Stomach (tissue), 19 donors: ENCODE measurements at places on chromosomes 7 and 10. TPM values are rescaled to one million over a fixed set of nuclear protein-coding genes. Genes with fewer than 3 reads are reported as not detected.

SNX8 gene
- polyA plus RNA-seq, result 11.7 TPM

DNA sequence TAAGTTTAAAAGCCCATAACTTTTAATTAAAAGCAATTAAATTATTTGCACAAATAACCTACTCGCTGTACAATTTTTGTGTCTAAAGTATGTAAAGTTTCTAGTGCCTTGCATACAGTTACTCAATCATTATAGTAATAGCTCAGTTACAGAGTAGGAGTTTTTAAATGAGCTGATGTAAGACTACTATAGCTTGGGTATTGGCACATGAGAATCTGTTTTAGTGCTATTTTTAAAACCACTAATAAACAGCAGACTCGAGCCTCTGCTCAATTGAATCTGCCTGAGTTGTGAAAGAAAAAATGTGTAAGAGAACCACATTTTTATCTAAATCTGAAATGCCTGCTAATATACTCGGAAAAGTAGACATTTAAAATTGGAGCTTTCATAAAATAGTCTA is 31.1 kb downstream of the CTNNA3 start:
- DNase-seq, result no peak

DNA sequence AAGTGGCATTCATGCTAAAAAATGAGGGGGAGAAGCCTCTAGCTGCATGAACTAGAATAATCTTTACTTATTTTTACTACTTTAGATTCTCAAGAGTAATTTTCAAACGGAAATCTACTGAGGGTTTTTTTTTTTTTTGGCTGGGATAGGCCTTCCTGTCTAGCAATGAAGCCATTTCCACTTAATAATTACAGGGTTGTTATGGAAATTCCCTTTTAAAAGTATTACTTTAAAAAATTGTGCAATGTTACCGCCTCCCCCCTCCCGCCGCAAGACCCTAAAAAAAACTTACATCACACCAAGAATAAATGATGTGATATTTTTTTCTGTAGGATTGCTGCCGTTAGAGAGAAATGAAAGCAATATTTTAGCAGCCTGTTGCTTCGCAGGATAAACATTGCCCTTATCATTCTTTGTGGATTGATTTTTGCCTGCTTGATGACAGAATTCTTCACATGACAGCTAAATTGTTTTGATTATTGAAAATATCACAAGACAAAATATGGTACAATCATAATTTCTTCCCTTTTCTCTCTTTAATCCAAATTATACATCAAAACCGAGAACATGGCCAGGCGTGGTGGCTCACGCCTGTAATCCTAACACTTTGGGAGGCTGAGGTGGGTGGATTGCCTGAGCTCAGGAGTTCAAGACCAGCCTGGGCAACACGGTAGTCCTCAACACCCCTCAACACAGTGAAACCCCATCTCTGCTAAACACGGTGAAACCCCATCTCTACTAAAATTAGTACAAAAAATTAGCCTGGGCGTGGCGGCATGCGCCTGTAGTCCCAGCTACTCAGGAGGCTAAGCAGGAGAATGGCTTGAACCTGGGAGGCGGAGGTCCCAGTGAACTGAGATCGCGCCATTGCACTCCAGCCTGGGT is 32.8 kb downstream of the ARL4A start:
- no peak for DNase-seq

DNA sequence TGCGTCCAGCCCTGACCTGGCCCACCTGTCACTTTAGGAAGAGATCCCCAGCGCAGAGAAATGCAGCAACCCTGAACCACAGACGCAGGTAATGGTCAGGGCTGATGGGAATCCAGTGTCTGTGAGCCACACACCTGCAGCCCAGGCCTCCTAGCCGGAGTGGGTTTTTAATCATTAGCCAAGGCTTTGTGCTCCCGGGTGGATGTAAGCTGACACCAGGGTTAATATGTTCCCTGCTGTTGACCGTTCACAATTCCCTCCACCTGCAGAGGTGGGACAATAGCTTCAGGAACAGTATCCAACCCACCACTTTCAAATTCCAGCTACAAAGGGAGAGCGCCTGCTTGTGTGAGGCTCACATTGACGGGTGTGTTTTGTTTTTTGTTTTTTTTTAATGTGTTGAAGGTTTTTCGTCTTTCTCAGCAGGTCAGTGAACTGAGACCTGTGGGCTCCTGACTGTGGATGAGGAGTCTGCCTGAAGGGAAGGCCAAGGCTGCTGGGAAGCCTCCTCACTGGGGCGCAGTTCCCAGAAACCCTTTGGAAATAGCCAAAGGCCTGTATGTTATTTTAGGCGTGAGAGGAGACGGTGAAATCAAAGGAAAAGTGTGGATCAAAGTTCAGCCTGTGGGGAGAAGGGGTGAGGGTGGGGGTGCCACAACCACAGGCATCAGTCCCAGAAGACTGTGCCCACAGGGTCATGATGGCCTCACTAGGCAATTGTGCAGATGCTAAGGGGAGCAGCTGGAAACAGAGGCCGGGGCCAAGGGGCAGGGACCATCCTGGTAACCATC is 111.1 kb downstream of the TNS3 start:
- peak; percentile 90 for DNase-seq

- DNase-seq, result peak; percentile 58
Observed at GRCh38 chr10:60208676-60209269, 180.9 kb downstream of the ANK3 start.

GTF2I gene
- polyA plus RNA-seq, result 15.9 TPM

ACTL6B gene
- 1.4 TPM for polyA plus RNA-seq

HERC4 gene
- polyA plus RNA-seq, result 7.8 TPM

DNA sequence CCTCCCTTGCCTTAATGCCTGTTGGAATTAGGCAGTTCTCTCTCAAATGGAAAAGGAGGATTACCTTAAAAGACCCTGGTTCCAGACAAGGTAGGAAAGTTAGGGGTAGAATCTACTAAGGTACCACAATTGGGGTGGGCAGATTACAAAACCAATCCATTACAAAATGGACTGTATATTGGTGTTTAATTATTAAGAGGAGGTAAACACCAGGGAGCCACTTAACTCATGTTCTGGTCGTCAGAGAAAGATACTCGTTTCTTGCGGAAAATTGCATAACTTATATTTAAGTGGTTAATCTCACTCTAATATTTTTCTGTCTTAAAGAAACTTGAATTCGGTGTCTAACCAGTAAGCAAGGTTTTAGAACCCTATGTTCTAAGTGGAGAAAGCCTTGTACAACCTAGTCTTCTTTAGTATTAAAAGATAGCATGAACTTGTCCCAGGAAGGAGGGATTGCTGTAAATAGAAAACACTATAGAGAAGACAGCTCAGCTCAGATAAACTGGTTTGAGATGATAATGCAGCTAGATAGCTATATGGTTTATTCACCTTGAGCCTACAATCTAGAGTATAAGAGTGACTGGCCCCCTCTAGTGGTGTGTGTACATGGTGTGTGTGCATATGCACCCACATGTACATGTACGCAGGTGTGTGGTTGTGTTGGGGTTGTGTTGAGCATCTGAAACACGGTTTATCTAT is 58.0 kb upstream of the STRIP2 start:
- peak; percentile 73 for DNase-seq

SH2D4B gene
- polyA plus RNA-seq, result not detected

GRCh38 chr7:15747301-15747700 is 60.8 kb upstream of the MEOX2 start:
- peak; percentile 62 for DNase-seq

- no peak for DNase-seq
Observed at GRCh38 chr10:28734938-28735759, 57.8 kb downstream of the BAMBI start.

GRCh38 chr7:25242678-25243077 is 14.4 kb upstream of the NPVF start:
- no peak for DNase-seq
